ENCODE measurements at places on chromosomes 12 and 14.

GRCh38 chr12:43329375-43329774 lies 222.6 kb downstream of the ADAMTS20 start:
- DNase-seq: no peak

GRCh38 chr12:130655010-130655409 lies 61.1 kb downstream of the RIMBP2 start:
- DNase-seq: no peak

DNA sequence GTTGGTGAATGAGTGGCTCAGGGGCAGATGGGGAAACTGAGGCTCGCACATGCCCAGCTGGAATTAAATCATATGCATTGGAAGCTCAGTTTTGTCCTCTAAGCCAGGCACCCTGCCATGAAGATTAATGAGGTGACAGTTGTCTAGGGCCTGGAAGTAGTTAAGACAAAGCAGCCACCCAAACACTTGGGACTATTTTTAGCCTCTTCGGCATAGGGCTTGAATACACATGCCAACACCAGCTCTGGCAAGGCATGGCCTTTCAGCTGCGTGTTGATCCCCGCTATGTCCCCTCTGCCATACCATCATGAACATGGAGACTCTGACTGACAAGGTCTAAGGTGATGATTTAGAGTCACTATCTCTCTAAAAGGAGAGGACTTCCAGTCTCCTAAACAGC lies 250.2 kb downstream of the KSR2 start:
- DNase-seq: no peak

DNA sequence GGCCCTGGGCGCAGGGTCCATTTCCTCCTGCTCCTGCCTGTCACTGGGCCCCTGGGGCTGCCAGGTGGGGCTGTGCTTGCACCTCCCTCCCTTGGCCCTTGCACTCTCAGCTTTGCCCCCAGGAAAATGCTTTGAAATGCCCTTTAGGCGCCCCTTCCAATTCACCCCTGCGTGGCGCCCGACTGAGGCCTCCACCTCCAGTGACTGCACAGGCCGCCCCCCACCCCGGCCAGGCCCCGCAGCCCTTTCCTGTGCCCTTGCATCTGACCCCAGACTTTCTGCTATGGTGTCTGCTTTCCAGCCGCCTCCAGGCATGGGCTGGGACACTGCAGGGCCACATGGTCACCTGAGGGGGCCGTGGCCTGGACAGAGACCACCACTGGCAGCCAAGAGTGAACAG lies 17.4 kb downstream of the DDX54 start:
- no peak for DNase-seq

GRCh38 chr12:19227190-19227879 lies 97.8 kb downstream of the PLEKHA5 start:
- no peak for DNase-seq

DNA sequence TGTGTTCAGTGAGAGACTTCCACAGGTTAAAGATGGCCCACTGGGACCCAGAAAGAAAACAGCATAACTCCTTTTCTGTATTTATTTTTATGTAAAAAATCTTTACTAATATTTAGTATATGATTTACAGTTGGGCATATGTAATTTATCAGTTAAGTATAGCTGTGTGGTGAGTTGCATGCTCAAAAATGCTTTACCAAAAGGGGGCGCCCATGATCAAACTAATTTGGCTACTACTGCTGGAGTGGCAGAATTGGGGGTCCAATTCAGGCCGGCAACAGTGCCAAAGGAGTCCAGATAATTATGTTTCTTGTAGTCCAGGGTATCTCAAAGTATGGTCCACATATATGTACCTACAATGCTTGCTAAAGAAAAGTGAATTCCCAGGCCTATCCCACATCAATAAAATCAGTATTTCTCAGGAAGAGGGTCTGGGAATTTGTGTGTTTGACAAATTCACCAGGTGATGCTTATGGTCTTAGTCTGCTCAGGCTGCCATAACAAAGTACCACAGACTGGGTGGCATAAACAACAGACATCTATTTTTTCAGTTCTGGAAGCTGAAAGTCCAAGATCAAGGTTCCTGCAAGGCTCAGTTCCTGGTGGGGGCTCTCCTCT lies 152.0 kb downstream of the KTN1 start:
- peak; percentile 26 for DNase-seq

GRCh38 chr14:88790501-88791251 lies 2.1 kb downstream of the EML5 start:
- DNase-seq: no peak

GRCh38 chr12:56714431-56714929 lies 10.6 kb downstream of the NACA start:
- peak; percentile 3 for DNase-seq

GRCh38 chr12:121926874-121927706 lies 8.7 kb downstream of the CFAP251 start:
- DNase-seq: no peak

GRCh38 chr12:129378496-129378895 lies 525.2 kb downstream of the GLT1D1 start:
- no peak for DNase-seq

DNA sequence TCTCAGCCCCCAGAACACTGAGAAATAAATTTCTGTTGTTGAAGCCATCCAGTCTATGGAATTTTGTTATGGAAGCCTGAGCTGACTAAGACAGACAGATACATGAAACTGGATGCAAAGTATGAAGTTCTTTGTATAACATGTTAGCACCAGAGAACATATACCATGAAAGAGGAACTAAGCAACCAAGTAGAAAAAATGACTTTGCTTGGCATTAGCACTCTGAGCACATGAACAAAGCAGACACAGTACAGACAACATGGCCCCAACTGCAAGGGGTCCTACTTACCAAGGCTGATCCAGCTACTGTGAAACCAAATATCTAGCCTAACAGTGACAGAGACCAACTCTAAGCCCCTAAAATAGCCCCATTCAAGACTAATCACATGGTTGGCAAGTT lies 13.8 kb downstream of the EXOC5 start:
- no peak for DNase-seq

DNA sequence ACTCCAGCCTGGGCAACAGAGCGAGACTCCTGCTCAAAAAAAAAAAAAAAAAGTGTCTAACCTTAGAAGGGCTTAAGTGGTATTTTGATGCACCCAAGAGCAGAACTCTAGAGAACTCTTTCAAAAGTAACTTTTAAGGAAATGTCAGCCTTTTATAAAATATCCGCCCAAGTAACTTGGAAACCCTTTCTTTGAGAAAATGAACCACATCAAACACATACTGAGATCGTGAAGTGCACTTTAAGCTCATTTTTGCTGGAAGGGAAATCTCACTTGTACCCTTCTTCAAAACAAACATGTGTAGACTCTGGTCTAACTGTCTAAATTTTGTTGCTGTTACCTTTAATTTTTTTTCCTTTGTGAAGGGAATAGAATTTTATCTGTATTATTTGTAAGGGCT lies 5.5 kb downstream of the C12orf56 start:
- DNase-seq: no peak

DNA sequence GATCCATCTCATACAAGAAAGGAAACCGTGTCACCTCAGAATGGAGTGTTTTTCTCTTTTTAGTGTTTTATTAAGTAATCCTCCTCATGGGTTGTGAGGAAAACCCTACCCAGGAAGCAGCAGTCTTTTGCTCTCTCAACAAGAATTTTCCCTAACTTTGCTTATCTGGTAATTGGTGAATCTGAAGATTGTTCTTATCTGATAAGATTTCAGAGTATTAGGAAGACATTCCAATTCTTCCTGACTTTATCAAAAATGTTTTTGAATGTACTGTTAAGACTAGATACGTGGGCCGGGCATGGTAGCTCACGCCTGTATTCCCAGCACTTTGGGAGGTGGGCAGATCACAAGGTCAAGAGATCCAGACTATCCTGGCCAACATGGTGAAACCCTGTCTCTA lies 86.0 kb downstream of the PHLDA1 start:
- DNase-seq: no peak

DNA sequence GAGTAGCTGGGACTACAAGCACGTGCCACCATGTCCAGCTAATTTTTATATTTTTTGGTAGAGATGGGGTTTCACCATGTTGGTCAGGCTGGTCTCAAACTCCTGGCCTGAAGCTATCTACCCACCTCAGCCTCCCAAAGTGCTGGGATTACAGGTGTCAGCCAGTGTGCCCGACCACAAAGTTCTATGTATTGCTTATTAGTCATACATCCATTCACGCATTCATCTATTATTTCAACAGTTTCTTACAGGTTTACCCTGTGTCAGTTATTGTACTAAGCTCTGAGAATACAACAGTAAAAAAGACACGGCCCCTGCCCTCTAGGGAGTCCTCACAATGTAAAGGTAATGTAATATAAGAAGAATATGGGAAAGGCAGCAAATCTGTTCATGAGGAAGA lies 188.9 kb upstream of the BTG1 start:
- no peak for DNase-seq

- no peak for DNase-seq
Measured at GRCh38 chr12:54321363-54321762, 3.6 kb upstream of the COPZ1 start.

DNA sequence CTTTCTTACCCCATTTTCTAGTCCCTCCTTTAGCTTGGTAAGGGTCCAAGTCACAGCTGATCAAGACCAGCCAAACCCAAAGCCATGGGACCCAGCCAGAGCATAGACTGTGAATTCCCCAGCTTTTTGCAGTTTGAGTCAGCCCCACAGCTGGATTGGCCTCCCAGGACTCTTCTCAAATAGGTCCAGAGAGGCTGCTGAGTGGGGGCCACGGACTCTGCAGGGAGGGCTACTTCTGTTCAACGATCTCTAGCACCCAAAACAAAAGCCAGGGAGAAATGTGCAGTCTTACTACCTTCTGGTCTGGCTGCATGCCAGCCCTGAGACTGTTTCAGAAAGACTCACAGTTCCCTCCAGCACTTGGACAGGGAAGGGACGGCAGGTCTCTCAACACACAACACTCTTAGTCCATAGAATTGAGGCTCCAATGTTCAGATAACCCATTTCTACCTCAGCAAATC lies 1.6 kb downstream of the VDR start:
- DNase-seq: no peak

DNA sequence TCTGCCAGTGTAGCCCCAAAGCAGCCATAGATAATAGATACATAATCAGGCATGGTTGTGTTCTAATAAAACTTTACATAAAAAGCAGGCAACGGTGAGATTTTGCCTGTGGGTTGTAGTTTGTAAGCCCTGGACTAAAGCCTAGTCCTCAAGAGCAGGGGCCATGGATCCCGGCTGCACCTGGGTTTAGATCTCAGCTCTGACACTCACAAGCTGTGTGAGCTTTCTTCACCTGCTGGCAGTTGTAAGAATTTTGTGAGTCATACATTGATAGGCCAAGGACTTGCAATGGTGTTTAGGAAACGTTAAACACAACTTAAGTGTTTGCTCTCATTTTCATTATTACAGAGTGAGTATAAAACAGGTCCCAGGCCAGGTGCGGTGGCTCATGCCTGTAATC lies 395.8 kb upstream of the TBX3 start:
- no peak for DNase-seq

GRCh38 chr14:24785698-24786097 lies 151.7 kb upstream of the GZMB start:
- DNase-seq: no peak

DNA sequence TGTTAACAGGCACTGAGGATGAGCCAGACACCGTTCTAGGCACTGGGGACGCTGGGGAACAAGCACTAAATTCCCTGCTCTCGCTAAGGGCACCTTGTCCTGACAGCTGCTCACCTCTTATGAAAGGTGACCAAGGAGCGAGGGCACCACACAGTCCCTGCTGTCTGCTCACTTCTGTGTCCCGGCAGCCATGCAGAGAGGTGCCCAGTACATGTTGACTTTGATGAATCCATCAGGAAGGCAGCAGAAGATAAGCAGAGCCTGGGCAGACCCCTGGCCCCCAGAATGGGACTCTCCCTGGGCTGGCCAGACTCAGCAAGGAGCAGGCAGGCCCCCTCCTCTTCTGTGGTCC lies 14.1 kb downstream of the C14orf132 start:
- DNase-seq: no peak

- DNase-seq: peak; percentile 14
Measured at GRCh38 chr12:104669851-104670337, 213.1 kb downstream of the CHST11 start.

GRCh38 chr12:60805364-60805763 lies 1209.5 kb downstream of the SLC16A7 start:
- no peak for DNase-seq

DNA sequence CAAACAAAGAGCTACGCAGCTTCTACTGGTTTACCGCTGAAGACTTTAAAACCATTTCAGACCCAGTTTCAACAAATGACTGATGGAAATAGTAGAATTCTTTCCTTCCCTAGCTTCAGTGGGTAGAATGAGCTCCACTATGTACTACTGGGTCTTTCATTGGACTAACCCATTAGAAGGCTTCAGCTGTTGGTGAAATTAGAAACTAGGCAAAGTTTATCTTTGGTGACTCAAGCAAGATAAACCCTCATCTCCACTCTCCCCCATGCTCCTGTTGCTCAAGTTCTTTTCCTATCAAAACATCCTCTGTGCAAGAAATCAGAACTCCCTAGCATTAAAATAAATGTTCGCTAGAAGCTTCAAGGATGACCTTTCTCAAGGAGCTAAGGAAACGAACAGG lies 159.2 kb downstream of the PAWR start:
- no peak for DNase-seq

Data from CD8-positive, alpha-beta memory T cell (primary cell).